Right renal pelvis (tissue), 4 donors: ENCODE measurements at places on chromosomes 16 and 17. TPM values are rescaled to one million over a fixed set of nuclear protein-coding genes. Genes with fewer than 3 reads are reported as not detected.

The SLC38A8 gene
- not detected for polyA plus RNA-seq

The TBC1D3 gene
- not detected for polyA plus RNA-seq

- DNase-seq: no peak
These were observed 36.9 kb downstream of the PKD1L3 start for GRCh38 chr16:71963125-71963875.

The RRN3 gene
- polyA plus RNA-seq: 46.5 TPM

DNA sequence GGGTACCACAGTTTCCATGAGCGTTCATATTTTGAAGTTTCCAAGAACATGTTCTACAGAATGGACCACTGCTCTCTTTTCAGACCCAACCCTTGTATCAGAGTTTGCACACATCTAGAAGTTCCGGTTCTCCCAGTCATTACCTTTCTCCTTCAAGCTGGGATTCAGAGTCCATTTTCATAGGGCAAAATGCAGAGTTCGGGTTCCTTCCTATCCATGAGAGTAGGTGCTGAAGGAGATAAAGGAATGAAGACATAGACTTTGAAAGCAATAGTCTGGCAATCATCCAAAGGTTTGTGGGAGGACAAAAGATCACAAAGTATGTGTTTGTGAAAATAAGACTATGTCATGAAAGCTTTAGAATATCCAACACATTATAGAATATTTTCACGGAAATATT lies 699.6 kb downstream of the MAF start:
- DNase-seq: no peak

DNA sequence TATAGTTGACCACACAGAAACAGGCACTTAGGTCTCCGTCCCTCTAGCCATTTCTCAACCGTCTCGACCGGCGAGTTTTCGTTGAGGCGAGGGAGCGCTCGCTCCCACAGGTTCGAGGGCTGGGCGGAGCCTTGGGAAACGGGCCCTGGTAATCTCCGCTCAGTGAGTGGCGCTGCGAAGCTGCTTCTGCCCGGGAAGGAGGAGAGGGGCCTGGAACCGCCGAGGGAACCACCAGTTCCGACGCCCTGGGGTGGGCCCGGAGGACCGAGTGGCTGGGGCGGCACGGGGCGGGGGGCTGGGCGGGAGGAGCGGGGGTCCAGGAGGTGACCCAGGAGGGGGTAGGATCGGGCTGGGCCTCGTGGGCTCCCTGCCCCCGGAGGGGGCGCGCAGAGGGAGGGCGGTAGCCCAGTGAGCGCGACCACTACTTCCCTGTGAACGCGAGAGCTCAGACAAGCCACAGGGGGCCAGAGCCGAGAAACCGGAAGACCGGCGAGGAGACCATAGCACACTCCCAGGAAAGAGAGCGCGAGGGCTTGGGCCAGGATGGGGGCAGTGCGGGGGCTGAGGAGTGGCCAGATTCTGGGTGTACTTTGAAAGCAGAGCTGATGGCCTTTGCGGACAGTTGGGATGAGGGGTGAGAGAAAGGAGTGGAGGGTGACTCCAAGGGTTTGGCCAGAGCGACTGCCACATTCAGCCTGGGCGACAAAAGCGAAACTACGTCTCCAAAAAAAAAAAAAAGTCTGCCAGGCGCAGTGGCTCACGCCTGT lies 29.9 kb upstream of the ARL4D start:
- DNase-seq: peak; percentile 68

- DNase-seq: no peak
These were observed 85.2 kb downstream of the SPAG9 start for GRCh38 chr17:51035431-51035830.

DNA sequence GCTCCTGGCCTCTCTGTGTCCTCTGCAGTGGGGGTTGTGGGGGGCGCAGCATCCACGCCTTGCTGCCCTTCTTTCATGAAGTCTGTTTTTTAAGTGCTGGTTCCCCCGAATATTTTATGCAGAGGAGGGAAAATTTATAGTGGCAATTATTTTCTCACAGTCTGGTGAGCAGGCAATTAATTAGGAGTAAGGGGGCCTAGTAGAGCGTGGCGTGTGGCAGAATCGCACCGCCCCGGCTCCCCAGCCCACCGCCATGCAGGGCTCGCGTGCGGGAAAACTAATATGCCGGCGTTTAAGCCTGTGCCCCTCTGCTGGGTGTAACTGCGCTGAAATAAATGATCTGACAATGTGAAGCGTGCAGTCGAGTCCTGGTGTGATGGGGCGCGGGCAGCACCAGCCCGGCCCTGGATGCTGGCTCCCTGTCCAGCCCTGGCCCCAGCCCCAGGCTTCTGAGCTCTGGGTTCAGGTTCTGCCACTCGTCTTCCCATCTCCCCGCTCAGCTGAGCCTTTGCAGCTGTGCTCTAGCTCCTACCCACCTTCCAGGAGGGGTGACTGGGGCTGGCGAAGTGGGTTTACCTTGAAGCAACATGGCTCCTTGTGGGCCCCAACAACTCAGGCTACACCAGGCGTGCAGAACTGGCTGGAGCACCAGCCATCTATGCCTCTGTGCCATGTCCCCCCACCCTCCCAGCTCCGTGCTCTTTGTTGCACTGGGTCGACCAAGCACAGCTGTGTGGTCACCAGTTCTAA lies 13.8 kb downstream of the ENGASE start:
- no peak for DNase-seq

The SCN4A gene
- polyA plus RNA-seq: 0.84 TPM

The RHBDF1 gene
- polyA plus RNA-seq: 28.8 TPM

GRCh38 chr17:74276051-74276476 lies 2.0 kb downstream of the DNAI2 start:
- no peak for DNase-seq

DNA sequence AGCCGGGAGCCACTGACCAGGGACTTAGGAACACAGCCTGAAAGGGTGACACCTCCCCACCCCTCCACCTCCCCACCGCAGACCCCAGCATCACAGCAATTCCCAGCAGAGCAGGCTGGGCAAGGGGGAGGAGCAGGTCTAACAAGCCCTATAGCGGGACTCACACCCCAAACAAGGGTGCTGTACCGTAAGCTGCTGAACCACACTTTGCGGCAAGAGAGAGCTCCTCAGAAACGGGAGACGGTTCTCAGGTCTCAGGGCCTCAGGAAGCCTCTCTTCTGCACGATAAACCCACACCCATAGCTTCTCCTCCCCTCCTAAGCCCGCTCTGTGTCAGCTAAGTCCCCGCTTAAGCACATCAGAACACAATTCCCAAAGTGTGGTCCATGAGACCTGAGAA lies 11.7 kb upstream of the COTL1 start:
- DNase-seq: no peak

GRCh38 chr16:85431431-85432124 lies 181.5 kb upstream of the GSE1 start:
- DNase-seq: no peak

The TRAPPC2L gene
- polyA plus RNA-seq: 76.9 TPM

The RNF222 gene
- polyA plus RNA-seq: 0.06 TPM

The KRTAP4-1 gene
- not detected for polyA plus RNA-seq

GRCh38 chr16:89189358-89190025 lies 10.8 kb downstream of the SLC22A31 start:
- DNase-seq: no peak

The WNT3 gene
- polyA plus RNA-seq: 2.2 TPM

- DNase-seq: peak; percentile 81
These were observed 25.9 kb downstream of the RNF43 start for GRCh38 chr17:58391302-58391984.

The TMEM92 gene
- polyA plus RNA-seq: 1.7 TPM

The TEKT5 gene
- polyA plus RNA-seq: 0.37 TPM

The KLHL10 gene
- polyA plus RNA-seq: 0.34 TPM

The MYH8 gene
- polyA plus RNA-seq: 0.89 TPM

DNA sequence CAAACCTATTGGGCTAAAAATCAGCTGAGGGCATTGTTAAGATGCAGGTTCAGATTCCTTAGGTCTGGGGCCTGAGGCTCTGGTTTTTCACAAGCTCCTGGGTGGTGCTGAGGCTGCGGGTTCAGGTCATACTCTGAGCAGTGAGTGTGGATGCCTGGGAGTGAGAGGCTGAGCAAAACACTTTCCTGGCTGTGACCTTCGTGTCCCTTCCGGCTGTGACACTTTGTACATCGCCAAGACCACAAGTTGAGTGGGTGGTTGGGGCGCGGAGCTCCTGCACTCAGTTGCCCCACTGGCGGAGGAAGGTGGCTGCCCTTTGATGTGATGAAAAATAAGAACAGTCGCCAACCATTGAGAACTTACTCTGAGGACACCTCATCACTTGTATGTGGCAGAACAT lies 24.8 kb downstream of the CCR7 start:
- DNase-seq: no peak

GRCh38 chr17:8032442-8032841 lies 6.4 kb upstream of the ALOX15B start:
- DNase-seq: no peak

DNA sequence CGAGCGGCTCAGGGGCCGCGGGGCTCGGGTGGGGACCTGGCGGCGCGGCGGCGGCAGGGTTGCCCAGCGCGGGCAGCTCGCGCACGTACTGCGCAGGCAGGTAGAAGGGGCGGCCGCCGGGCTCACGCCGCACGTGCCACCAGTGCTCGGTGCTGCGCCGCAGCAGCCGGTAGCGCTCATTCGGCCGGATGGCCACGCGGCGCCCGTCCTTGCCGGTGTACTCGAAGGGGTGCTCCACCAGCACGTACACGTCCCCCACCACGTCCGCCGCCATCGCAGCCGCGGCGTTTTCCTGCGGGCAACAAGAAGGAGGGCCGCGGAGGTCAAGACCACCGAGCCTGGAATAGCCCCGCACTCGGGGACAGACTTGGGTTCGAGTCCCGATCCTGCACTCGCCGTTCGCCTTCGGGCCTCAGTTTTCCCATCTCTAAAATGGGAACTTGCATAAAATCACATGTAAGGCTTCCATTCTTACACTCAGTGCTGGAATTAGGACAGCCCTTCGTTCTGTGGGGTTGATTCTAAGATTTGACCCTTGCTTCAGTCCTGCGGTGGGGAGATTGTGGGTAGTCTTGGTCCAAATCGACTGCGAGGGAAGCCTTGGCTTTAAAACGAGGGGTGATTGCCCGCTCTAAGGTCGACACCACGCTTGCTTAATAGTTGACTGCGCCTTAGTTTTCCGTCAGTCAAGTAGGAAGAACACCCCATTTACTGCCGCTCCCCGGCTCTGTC lies 2.5 kb downstream of the ARHGAP27 start:
- DNase-seq: no peak

DNA sequence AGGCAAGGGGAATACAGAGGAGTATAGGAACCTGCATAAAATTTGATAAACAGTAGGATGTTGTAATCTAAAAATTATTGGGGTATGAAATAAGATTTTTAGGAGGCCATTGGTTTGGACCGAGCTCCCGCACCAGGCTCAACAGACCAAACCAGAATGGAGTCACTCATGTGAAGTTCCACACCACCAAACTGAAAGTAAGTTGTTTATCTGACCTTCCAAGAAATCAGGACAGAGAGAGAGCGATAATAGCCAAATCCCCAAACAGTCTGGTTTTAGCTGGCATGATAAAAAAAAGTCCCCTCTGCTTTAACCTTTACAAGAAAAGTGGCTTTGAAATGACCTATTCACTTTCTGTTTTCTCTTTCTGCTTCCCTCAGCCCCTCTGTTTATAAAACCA lies 45.7 kb upstream of the SIAH1 start:
- DNase-seq: no peak

- DNase-seq: no peak
These were observed 11.1 kb downstream of the STXBP4 start for GRCh38 chr17:54979657-54980056.

DNA sequence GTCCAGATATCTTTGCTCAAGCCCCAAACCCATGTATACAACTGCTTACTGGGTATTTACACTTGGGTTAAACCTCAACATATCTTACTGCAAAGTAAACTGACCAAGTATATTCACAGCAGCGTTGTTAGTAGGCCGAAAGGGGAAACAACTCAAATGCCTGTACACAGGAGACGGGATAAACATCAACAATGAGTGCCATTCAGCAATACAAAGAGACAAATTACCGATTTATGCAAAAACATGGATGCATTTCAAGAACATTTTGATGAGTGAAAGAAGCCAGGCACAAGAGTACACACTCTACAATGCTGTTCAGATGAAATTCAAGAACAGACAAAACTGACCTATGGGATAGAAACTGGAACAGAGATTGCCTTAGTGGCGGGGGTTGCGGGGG lies 136.3 kb upstream of the CACNG3 start:
- DNase-seq: no peak

- no peak for DNase-seq
These were observed 27.4 kb upstream of the C1QL1 start for GRCh38 chr17:44995436-44996001.

DNA sequence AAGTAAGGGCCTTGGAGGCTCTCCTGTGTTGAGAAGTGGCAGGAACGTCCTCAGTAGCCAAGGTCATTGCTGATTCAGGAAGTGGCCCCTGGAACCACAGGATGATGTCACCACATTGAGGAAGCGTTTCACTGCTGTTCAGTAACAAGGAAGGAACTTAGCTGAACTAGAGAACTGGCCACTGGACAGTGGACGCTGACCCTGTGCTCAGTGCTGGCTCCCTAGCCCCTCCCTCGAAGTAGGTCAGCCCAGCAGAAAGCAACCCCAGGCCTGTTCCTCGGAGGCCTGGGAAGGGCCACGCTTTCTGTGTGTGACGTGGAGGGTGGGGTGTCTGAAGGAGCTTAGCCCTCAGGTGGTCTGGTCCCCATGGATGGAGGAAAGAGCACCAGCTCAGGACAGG lies 58.3 kb downstream of the B9D1 start:
- no peak for DNase-seq

DNA sequence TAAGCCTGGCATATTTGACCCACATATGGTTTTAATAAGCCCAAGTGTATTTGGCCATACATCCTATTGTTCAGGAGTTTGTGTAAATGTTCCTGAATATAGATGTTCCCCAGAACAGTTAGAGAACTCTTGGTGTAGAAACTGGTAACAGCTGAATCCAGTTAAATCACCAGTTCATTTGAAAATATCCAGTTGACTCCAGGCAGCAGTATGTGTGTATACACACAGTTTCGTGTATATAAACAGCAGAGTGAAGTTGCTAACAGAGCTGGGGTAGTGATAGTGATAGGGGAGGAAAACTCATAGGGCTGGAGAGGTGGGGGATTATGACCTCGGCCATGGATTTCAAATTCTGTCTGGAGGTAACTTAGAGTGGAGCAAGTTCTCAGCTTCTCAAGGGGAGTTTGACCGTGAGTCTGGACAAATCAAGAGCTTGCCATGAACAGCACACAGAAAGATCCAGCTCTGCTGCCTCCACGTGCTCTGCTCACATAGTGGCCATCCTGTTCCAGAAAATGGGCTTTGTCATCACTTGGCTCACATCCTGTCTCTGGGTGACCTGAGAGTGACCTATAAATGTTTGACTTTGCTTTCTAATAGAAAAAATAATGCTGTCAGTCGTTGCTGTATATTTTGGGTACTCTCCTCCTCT lies 30.6 kb upstream of the MMD start:
- no peak for DNase-seq

- DNase-seq: no peak
These were observed 25.3 kb downstream of the CDH13 start for GRCh38 chr16:82651921-82652601.

The ASPA gene
- polyA plus RNA-seq: 24.8 TPM

GRCh38 chr17:17815436-17816200 lies 21.2 kb downstream of the SREBF1 start:
- DNase-seq: no peak

GRCh38 chr17:73498176-73498575 lies 146.1 kb downstream of the SDK2 start:
- DNase-seq: no peak

GRCh38 chr17:34584805-34585416 lies 5.5 kb downstream of the TMEM132E start:
- no peak for DNase-seq
